ENCODE measurements at places on chromosomes 12 and 14. TPM values are rescaled to one million over a fixed set of nuclear protein-coding genes. Genes with fewer than 3 reads are reported as not detected.

- DNase-seq = no peak
These were observed 173.1 kb upstream of the RTL1 start for GRCh38 chr14:101076451-101077198.

DNA sequence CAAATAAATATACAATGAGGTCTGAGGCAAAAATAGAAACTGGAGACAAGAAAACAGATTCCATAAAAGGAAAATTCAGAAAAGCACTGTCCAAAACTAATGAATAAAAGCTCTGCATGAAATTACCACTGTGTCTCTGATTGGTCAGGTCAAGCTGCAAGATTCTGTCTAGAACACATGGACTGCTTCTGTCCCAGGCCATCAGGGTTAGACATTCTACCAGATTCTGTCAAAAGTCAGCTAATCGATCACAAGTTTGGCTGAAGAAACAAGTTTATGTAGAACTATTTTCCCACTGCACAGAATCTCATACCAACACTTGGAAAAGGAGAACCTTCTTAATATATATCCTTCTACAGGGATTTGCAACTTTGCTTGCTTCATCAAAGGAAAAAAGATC lies 223.0 kb downstream of the ITPR2 start:
- DNase-seq = no peak

DNA sequence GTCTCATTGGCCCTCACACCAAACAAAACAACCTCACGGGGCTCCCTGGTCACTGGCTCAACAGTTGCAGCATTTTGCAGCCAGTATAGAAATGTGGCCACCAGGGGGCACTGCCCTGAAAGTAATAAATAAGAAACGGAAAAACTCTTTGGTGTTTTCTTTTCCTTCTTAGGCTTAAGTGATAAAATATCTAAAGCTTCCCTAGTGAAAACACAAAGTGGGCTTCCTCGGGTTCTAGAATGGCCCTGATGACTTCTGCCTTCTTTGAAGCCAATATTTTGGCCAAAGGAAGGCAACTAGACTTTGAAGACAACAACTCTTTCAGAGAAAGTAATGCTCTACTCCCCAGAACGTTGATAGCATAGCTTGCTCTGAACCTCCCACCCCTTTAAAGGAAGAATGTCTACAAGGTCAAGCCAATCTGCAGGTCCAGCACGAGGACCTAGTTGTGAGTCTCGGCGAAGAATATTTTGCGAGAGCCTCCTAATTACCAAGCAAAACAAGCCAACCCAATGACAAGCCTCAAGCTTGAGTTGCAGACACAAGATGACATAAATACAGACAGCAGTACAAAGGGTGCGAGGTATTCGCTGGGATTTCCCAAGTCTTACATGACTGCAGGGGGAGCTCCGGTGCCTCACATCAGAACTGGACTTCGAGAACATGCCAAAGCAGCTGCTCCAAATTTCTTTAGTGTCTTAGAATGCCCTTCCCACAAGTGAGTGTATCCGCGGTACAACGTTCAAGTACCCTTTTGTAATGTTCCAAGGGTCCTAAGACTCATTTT lies 2.6 kb downstream of the ITPK1 start:
- peak; percentile 83 for DNase-seq

Gene ARHGAP9
- 16.1 TPM for polyA plus RNA-seq

Gene VDR
- polyA plus RNA-seq = 11.3 TPM

Gene MYF5
- polyA plus RNA-seq = 0.07 TPM

Gene DTX1
- polyA plus RNA-seq = 9.1 TPM

DNA sequence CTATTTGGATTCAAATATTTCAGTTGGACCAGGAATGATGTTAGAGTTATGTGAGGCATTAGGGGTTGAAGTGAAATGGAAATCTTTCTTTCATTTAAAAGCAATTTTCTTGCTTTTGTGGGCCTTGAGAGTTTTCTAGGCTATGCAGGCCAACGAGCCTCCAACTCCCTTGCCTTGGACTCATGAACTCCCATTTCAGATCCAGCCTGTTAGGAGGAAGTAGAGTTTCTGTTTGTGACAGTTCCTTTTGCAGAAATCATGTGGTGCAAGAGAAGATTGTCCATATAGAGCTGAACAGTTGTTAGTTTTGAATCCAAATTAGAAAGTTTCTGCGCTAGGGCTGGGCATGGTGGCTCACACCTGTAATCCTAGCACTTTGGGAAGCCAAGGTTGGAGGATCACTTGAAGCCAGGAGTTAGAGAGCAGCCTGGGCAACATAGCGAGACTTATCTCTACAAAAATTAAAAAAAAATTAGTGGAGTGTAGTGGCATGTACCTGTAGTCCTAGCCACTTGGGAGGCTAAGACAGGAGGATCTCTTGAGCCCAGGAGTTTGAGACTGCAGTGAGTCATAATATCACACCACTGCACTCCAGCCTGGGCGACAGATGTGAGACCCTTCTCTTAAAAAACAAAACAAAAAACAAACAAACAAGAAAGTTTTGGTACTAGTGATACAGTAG lies 47.3 kb upstream of the MED13L start:
- no peak for DNase-seq

GRCh38 chr12:115387467-115387901 lies 703.5 kb upstream of the TBX3 start:
- no peak for DNase-seq

- DNase-seq = no peak
These were observed 2.1 kb downstream of the KCNC2 start for GRCh38 chr12:75207338-75208083.

GRCh38 chr12:30598889-30599288 lies 96.8 kb downstream of the IPO8 start:
- no peak for DNase-seq

DNA sequence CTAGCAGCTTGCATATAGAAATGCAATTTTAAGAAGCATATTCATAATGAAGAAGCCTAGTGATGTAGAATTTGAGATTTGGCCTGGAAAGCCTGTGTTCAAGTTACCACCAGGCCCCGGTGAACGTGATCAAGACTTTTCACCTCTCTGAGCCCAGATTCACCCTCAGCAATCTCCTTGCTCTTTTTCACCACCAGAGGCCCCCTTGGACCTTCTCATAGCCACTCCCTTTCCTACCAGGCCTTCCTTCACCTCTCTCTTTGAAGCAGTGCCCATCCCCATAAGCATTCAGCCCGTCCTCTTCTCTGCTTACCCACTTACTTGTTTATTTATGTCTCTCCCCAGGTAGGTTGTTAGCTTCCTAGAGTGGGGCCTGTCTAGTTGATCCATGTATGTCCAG lies 1280.9 kb downstream of the AACS start:
- no peak for DNase-seq

DNA sequence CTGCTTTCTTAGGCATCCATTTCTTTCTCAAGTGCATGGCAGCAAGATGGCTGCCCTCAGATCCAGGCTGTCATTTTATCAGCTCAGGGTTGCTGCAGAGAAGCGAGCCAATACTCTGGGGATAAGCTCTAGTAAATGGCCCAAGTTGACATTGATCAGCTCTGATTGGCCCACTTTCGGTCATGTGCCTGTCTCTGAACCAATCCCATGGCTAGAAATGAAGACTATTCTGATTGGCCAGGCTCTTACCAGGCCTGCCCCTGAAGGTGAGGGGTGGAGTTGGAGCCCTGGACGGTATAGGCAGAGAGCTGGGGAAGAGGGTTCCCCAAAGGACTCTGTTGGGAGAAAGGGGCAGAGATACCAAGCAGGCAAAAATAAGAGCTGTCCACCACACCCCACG lies 41.4 kb downstream of the MYO1H start:
- no peak for DNase-seq

- DNase-seq = no peak
These were observed 873.1 kb upstream of the TMEM132C start for GRCh38 chr12:127393896-127394295.

DNA sequence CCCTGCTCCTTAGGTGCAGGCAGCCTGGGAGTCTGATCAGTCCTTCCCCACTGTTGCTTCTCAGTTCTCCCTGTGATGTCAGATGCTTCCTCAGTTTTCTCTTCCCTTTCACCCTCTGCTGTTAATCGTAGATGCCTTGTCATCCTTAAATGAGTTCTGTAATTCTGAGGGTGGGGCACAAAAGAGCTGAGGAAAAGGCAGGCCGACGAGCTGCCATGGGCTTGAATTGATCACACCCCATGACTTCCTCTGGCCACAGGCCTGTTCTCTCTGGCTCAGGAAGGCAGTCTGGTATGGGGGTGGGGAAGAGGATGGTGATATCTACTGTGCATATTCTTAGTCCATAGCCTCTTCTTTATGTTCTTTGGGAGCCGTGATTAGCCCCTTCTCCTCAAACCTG lies 5.2 kb upstream of the AP1G2 start:
- no peak for DNase-seq

DNA sequence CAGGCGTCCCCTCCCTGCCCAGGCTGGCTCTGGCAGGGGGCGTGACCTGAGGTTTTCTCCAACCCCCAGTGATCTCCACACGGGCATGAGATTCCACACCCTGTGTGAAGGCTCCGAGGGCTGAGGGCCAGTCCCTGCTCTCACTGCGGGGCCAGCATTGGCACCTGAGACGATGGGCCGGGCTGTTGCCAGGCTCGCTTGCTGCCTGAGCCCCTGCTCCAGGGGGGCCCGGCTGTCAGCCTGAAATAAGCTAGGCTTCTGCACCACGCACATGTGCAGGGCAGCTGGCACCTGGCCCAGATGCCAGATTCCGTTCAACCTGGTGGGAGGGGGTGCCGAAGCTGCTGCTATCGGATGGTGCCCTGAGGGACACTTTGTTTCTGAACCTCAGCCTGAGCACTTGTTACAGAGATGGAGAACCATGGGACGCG lies 196.5 kb upstream of the PRMT8 start:
- DNase-seq = no peak

- peak; percentile 58 for DNase-seq
These were observed 59.8 kb upstream of the C12orf71 start for GRCh38 chr12:27142101-27142721.

Gene CELA1
- not detected for polyA plus RNA-seq

- DNase-seq = no peak
These were observed 32.3 kb upstream of the INF2 start for GRCh38 chr14:104657101-104657524.

Data from large intestine (tissue), 12 donors.